ENCODE measurements at places on chromosomes 6 and 20.

DNA sequence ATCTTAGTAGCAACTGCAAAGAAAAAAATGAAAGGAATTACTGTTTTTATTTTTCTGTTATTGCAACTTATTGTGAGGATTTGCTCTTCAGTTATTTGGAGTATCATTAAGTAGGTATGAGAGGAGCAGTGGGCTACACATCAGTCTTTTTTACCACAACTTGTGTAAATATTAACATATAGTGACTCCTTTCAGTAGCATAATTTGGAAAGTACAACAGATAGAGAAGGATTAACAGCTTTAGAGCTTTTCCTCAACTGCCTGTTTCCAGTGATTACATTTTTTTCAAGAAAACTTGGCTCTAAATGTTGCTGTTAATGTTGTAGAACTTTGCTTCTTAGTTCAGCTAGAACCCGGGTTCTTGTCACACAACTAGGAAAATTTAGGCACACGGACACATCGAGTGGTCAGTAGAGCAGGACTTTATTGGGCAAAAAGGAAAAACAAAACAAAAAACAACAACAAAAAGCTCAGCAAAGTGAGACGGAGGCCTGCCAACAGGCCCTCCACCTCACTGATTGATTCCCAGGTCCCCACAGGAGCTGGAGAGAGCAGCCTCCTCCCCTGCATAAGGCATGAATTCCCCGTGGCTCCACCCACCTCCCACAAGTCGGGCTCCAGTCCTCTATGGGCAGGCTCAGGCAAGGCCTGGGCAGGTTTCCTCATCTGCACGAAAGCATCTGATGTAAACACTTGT lies 75.1 kb downstream of the ADGRG6 start:
- DNase-seq, result no peak

- no peak for DNase-seq
Observed at GRCh38 chr6:44307217-44307616, 5.9 kb downstream of the AARS2 start.

GRCh38 chr6:119261944-119262284 lies 87.6 kb downstream of the MAN1A1 start:
- no peak for DNase-seq

GRCh38 chr6:150036081-150036480 lies 10.7 kb upstream of the RAET1L start:
- DNase-seq, result no peak

DNA sequence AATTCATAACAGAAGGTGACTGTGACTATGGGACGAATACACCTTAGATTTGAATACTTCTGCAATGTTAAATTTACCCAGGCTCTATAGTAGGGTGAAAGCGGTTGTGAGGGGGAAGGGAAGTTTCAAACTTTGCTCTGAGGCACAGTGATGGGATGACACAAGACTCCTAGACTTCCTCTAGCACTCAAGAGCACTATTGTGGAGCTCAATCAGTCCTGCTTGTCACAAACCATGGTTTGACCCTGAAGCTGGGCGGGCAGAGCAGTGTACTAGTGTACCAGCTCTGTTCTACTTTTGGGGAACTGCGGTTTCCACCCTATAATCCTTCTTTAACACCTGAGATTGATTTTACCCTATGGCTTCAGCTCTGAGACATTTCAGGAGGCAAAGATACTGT lies 17.1 kb downstream of the TRIM27 start:
- no peak for DNase-seq

DNA sequence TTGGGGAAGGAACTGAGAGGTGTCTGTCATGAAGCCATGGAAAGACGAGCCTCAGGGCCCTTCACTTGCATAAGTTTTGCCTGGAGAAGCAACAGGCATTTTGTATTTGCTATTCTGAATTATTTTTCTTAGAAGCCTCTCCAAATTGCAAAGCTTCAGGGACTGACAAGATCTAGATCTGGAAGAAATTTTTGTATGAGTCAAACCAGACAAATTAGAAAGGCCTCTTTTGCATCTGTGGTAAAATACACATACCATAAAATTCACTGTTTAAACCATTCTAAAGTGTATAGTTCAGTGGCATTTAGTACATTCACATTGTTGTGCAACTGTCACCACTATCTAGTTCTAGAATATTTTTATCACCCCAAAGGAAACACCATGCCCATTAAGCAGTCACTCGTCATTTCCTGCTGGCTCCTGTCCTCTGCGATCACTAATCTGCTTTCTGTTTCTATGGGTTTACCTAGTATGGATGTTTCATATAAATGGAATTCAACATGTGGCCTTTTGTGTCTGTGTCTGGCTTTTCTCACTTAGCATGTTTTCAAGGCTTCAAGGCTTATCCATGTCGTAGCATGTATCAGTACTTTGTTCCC lies 269.1 kb downstream of the PHF3 start:
- DNase-seq, result no peak

DNA sequence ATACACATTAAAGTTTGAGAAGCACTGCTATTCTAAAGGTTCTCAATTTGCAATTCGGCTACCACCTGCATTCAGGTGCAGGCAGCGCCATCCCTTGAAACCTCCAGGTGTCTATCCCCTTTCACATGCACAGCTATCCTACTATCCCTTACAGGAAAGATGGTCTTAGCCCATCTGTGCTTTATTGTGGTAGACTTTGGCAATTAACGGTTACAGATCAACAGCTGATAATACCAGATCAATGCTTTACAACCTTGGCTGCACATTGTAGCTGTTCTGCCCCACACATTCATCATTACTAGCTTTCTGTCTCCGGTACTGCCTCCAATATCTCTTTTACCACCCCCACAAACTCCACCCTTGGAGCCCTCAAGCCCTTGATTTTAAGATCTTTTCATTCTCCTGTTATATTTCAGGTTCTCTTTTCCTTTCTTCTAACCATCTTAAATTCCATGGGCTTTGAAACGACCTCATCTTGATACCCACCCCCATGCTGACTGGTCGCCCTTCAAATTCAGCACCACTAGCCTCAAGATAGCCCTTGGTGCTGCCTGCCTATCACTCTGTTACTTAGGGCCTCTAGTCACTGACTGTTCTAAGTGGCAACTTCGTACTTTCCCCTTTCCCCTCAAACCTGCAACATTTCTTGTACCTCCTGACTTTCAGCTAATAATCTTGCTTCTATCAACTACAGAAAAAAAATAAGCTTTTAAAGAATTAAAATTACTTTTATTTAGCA lies 50.8 kb downstream of the SPTLC3 start:
- no peak for DNase-seq

- DNase-seq, result no peak
Observed at GRCh38 chr20:32354592-32355416, 3.3 kb upstream of the ASXL1 start.

DNA sequence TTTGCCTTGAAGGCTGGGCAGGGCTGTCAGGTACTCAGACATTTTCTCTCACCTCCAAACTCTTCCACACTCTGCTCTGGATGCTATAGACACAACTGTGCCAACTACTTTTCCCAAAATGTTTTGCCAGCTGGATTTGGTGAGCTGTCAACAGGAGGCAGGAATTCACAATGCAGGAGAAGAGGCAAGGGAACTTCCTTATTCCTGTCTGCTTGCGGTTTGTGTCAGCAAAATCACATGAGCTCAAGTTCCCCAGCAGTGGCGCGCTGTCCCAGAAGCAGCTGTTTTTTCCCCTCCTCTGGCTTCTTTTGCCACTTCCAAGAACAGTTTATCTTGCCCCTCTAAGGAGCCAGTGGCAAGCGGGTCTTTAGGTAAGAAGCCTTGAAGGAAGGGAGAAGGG lies 608.2 kb downstream of the PRKN start:
- DNase-seq, result no peak

GRCh38 chr6:149223120-149223903 lies 94.2 kb upstream of the TAB2 start:
- no peak for DNase-seq

GRCh38 chr20:36113566-36114250 lies 40.8 kb upstream of the EPB41L1 start:
- no peak for DNase-seq

DNA sequence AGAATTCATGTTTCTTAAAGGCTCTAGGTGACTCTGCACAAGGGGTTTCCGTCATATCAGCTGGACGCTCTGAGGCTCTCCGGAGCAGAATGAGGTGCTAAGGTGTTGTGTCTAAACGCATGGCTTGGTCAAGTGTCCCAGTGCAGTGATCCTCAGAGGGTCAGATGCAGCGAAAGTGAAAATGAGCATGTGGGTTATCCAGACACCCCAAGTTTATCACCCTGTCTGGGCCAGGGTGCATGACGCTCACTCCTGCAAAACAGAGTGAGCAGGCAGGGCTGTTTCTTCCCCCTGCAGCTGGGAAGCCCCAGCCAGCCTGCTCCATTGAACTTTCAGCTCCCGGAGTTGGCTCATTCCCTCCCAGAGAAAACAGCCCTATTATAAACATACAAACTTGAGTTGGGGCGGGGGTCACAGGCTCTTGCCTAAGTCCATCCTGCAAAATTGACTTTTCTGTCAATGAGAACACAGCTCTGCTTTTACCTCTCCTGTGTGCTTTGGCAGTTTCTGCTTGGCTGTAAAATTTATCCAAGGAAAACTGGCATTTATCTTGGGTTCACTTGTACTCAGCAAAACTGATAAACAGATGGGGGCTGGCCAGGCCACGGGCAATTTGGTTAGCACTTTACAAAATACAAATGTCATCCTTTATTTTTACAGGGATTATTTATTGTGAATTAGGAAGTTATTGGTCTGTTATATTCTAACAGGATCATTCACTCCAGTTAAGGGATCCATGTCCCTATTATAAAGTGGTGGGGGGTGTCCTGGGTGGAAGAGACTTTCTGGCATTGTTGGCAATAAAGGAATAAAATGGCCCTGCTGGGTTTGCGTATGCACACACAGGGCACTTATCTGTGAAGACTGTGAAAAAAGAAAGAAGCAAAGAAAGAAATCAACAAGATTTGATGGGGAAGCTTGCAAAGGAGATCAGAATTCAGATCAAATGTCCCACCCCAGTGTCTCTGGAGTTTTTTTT lies 154.9 kb downstream of the FOXA2 start:
- no peak for DNase-seq

- DNase-seq, result no peak
Observed at GRCh38 chr6:135084916-135085269, 30.3 kb upstream of the HBS1L start.

DNA sequence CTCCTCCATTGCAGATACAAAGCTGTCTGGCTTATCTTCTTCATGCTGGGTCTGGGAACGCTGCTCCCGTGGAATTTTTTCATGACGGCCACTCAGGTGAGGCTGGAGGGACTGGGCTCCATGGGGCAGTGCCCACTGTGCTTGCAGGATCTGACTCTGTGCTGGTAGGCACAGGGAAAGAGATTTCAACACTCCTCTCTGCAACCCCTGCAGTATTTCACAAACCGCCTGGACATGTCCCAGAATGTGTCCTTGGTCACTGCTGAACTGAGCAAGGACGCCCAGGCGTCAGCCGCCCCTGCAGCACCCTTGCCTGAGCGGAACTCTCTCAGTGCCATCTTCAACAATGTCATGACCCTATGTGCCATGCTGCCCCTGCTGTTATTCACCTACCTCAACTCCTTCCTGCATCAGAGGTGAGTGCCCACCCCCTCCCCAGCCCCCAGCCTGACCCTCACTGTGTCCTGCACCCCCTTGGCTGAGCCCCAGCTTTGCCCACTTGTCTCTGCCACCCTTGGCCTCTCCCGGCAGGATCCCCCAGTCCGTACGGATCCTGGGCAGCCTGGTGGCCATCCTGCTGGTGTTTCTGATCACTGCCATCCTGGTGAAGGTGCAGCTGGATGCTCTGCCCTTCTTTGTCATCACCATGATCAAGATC lies 6.1 kb downstream of the SLC29A1 start:
- DNase-seq, result no peak

DNA sequence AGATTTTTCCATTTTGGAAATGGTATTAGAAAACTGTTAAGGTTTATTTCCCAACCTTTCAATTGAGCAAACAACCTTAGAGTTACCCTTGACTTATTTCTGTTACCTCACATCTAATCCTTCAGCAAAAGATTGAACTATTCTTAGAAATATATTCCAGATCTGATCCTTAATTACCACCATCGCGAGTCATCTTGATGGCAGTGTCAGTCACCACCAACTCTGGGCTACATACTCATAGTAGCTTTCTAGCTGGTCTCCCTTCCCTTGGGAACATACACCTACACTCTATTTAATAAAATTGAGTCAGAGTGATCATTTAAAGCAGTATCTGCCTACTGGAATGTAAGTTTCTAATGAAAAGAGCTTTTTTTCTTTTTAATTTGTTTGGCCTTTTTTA lies 308.2 kb downstream of the EYS start:
- DNase-seq, result no peak

DNA sequence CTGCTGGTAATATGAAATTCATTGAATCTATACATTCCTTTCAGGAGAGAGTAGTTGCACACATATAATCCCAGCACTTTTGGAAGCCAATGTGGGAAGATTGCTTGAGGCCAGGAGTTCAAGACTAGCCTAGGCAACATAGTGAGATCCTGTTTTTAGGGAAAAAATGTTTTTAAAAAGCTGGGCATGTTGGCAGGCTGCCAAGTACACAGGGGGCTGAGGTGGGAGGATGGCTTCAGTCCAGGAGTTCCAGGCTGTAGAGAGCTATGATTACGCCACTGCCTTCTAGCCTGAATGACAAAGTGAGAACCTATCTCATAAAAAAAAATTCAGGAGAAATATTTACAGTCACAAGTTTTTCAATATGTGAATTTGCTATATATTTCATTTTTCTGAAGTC lies 71.9 kb downstream of the GRM1 start:
- no peak for DNase-seq

DNA sequence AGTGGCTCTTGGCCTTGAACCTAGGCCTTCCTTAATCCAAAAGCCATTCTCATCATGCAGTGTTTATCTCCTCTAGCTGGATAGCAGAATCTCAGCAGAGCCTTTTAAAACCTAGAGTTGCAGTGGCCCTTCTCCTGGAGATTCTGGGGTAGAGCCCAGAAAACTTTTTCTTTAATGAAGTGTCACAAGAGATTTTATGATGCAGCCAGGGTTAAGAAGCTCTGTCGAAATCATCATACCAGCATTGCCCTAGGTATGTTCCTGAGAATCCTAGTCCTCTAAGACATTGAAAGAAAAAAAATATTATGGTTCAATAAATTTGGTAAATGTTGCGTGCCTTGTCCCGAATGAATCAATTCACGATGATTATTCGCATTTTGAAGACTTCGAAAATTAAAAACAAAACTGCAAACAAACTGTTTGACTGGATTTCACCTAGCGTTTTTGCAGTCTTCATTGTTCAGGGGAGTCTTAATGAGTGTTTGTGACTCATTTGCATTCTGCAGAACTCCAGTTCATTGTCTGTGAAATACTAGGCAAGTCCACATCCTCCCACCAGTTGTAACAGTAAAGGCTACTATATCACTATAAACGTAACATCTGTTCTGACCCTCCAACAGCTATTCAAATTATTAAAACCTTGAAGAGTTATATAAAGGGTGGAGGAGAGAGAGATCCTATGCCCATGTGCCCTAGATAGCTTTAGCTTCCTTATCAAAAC lies 198.6 kb downstream of the UST start:
- DNase-seq, result no peak

All from stimulated activated CD8-positive, alpha-beta memory T cell treated with anti-CD3 and anti-CD28 coated beads, Interleukin-15, amount 100 ng/mL, for 48 hours (primary cell).